ENCODE measurements at places on chromosomes 2 and 18.

- DNase-seq: no peak
Measured at GRCh38 chr2:65714866-65715265, 282.5 kb upstream of the SPRED2 start.

- DNase-seq: no peak
Measured at GRCh38 chr2:196808083-196808665, 981 bp downstream of the C2orf66 start.

- no peak for DNase-seq
Measured at GRCh38 chr2:47870641-47871540, 35.4 kb downstream of the FBXO11 start.

DNA sequence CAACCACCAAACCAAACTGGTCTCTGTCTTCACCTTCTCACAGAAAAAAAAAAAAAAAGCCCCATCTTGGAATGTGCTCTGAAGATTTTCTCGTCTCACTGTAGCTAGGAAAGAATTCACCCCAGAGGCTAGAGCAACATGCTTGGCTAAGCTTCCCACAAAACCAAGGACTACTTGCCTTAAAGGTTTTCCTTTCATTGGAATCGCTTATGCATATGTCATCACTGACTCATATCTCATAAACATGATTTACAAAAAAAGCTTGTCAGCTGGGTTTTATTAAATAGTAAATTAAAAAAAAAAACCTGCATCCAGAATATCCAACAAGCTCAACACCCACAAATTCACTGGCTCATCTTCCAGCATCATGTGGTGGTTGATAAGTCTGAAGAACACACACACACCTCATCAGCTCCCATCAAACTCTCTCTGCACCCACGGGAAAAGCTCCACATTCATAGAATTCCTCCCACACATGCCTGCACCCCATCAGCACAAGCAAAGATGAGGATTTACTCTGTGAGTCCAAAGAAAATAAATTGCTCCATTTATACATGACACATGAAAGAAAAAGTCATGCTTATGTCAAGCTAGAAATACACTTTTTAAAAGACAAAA is 182.0 kb upstream of the TRIB2 start:
- no peak for DNase-seq

DNA sequence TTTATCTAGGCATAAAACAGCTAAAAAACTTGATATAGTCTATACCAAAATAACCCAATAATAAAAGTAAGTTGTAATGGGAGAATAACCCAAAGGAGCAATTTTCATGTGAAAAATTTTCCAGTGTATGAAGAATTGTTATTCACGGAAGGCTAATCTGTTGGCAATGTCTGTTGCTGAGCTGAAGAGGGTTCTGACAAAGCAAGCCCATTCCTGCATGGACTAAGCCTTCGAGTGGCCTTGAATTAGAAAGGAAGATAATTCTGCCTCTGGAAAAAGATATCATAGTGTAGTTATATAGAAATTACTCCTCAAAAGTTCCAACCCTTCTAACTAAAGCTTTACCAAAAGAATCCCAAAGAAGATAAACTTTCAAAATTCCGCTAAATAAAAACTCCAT is 101.5 kb downstream of the MAP2 start:
- DNase-seq: no peak

DNA sequence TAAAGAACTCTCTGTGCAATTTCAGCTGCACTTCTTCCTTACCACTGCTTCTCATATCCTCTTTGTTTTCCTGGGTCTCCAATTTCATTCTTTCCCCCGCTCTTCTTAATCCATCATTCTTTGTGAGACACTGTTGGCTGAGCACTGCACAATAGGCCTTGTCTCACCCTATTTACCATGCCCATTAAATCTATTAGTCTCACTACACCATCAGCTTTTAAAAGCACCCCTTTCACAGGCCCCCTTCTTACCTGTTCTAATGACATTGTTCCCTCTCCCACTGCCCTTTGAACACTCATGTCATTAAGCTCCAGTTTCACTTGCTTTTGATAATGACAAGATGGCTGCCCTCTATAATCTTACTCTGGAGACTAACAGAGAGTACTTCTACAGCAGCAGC is 404.1 kb upstream of the ACVR2A start:
- DNase-seq: no peak

GRCh38 chr18:75916624-75916982 is 489.1 kb upstream of the SMIM21 start:
- no peak for DNase-seq

DNA sequence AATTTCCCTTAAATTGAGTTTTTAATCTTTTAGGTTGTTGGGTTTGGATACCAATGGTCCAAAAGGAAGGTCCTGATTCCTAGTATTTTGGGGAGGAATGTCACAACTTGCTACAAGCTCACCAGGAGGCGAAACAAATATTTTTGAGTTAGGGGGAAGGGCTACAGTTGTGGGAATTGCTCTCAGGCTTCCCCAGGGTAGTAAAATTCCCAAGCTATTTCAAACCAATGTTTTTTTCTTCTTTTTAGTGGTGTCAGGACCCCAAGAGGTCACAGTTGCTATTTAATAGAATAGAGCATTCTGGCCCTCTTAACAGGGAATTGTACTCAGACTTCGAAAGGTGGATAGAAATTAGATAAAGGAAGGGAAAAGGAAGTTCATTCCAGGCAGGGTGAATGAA is 68.5 kb upstream of the ST3GAL5 start:
- no peak for DNase-seq

DNA sequence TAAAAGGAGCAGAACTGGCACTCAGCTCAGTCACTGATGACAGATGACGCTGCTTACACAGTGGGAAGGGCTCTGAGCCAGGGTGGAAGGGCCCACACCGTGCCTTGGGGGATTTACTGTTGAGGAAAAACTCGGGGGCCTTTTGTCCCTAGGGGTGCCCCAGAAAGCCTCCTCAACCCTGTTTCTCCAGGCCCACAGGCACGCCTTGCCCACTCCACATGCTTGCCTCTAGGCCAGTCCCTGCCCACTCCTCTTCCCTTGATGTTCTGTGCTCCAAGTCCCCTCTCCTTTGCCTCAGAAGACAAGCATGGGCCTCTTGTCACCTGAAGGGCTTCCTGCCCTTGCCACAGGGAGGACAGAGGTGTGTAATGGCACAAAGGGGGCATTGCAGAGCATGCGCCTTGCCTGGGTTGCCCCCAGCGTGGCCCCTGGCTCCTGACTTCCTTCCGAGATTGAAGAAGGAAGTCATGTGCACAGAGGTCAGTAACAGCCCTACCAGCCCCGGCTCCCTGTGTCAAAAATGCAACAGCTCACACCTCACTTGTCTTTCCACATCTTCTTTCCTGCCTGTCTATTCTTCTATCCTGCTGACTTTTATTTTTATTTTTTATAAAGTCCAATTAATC is 65.1 kb downstream of the LIPG start:
- no peak for DNase-seq

All from activated CD4-positive, alpha-beta T cell treated with anti-CD3 and anti-CD28 coated beads for 4 hours (primary cell).